NCI-H1092 (cell line): ENCODE measurements at places on chromosomes 2 and 18.
A peak's percentile ranks its signal among the peaks of the same experiment; 100 is the strongest.

- DNase-seq: no peak
Measured at GRCh38 chr2:216389570-216389969, 17.3 kb upstream of the MARCHF4 start.

DNA sequence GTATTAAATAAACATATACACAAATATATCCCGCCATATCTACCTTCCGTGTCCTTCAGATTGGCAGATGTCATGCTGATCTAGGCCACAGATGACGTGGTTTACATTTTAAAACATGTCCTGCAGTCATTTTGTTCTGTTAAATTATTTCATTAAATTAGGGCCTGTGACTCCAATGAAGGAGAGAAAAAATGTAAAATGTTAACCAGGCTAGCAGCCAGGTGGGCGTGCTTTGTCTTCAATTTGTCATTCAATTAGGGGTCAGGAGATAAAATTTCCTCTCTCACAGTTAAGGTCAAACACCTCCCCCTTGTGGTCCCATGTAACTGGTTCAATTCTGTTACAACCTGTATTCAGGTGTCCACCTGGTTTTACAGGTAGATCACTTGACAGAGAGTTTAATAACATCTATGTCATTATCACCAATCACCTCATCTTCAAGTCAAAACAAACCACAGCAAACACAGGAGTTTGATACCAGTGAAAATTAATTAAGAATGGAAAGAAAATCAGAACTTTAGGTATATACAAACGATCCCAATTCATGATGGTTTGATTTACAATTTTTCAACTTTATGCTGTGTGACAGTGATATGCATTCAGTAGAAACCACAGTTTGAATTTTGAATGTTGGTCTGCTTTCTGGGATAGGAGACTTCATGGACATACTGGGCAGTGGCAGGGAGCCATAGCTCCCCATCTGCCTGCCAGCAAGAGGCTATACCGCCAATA lies 339.4 kb downstream of the CMPK2 start:
- DNase-seq: peak; percentile 27

DNA sequence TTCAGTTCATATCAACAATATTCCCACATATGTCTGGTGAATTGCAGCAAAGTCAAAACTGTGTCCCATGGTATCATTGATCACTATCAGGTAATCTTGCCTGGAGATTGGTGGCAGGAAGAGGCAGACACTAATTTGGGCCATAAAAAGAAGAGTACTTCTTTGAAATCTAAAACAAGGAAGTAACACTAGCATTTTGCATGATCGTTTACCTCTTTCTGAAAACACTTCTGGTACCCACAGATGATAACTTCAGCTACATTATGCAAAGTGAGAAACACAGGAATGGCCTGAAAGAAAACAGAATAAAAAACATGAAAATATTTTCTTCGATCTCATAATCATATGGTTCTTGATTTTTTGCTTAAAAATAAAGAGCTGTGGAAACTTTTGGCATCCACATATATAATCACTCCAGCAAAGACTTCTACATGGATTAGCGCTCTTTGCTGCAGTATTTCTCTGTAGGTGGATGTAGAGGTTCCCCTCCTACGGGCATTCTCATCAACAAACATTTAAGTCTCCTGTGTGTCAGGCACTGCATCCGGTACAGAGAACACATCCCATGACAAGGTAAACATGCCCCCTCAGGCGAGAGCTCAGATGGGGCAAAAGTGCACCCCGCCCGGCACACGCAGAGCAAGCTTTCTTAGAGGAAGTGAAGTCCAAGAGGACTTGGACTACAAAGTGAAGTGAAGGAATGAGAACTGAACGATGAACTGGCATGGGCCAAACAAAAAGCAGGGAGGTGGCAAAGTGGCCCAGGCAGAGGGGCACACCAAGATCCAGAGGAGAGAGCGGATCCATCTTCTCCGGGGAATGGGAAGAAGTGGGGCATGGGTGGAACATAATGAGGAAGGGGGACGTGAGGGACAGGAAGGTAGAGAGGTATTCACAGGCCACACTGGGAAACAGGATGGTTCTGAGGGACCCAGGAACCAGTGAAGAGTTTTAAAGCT lies 68.0 kb upstream of the RIOK3 start:
- DNase-seq: no peak

GRCh38 chr2:144747571-144747970 lies 227.7 kb upstream of the ZEB2 start:
- no peak for DNase-seq

- no peak for DNase-seq
Measured at GRCh38 chr2:110910423-110910822, 178.1 kb downstream of the ACOXL start.

DNA sequence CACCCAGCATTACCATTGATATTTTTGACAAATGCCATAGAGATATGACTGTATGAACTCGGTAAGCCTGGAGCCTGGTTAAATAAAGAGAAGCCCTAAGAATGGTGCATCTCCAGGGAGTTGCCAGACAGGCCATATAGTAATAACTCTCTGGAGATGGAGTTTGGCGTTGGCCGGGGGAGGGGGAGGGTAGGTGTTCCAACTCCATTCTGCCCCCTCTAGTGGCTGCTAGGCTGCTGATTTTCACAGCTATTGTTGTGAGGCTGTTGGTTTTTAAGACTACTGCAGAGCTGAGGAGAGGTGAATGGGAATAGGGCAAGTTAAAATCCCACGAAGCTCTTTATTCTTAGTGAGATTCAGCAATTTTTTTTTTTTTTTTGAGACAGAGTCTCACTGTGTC lies 99.9 kb downstream of the GALNT14 start:
- DNase-seq: no peak

- no peak for DNase-seq
Measured at GRCh38 chr2:23967846-23968245, 27.6 kb downstream of the UBXN2A start.

DNA sequence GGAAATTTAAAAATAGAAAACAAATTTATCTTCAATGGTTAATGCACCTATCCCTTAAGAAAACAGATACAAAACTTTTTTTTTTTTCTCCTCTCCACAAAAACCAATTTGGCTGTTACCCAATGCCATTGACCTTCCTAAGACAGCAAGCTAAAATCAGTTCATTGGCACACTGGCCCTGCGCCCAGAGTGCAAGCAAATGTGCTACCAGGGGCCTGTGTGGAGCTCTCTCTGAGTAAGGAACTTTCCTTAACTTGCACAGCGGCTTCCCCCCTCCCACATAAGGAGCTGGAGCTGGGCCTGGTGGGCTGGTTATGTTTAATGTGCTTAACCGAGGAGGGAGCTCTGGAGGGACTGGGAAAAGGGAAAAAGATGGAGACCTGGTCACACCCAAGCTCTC lies 17.6 kb upstream of the POU3F3 start:
- no peak for DNase-seq

DNA sequence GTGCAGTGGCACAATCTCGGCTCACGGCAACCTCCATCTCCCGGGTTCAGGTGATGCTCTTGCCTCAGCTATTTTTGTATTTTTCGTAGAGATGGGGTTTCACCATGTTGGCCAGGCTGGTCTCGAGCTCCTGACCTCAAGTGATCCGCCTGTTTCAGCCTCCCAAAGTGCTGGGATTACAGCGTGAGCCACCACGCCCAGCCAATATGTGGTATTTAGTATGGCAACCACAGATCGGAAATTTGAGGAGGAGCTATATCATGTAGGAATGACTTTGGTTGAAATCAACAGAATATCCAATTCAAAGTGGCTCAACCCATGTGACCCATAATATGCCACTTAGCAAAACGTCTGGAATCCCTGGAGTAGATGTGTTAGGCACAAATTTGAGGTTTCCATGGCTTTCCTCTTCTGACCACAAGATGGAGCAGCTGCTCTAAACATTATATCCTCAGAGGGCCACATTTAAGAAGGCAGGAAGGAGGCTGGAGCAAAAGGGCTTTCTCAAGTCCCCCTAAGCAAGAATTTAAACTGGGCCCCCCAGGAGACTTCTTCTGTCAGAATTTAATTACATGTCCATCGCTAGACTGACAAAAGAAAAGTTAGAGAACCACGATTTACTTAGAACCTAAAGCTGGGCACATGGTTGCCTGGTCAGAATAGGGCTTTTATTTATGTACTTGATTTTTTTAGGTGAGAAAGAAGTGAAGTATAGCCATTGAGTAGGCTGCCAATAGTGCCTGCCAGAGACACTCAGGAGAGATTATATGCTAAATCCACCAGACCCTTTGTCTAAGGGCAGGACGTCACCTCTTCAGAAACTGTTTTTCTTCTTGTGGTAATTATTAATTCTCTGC lies 49.6 kb upstream of the ITSN2 start:
- DNase-seq: peak; percentile 42

DNA sequence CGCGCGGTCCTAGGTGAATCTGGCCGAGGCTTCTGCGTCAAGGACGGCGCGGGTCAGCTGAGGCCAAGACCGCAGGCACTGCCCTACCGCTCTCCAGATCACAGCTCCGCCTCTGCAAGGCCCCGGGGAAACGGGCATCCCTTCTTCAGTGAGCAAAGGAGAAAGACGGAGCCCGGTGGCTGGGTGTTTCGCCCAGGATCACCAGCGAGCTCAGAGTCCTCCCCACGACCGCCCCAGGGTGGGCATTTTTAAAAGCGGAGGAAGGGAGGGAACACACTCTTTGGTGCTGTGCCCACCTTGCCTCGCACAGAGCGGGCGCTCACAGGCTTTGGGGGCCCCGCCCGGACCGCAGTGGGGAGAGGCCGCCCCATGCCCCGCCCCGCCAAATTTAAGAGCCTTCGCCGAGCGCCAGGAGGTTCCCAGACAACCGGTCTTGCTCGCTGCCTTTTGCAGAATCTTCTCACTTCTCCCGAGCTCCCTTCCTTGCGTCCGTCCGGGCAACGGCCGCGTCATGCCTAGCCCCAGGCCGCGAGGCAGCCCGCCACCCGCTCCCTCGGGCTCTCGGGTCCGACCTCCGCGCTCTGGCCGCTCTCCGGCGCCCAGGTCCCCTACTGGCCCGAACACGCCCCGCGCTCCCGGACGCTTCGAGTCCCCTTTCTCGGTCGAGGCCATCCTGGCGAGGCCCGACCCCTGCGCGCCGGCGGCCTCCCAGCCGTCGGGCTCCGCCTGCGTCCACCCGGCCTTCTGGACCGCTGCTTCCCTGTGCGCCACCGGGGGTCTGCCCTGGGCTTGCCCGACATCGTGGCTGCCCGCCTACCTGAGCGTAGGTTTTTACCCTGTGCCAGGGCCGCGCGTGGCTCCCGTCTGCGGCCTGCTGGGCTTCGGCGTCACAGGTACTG lies at the start of gene NOTO:
Gene NOTO (plus strand): TSS at position 419 of the 899 bp plus-strand sequence. CDS start 93 bp downstream, at position 512.
- DNase-seq: no peak

GRCh38 chr2:110804915-110805314 lies 72.5 kb downstream of the ACOXL start:
- DNase-seq: no peak

- no peak for DNase-seq
Measured at GRCh38 chr18:75844146-75844545, 416.6 kb upstream of the SMIM21 start.

- DNase-seq: no peak
Measured at GRCh38 chr18:21448299-21448698, 152.2 kb downstream of the ESCO1 start.

DNA sequence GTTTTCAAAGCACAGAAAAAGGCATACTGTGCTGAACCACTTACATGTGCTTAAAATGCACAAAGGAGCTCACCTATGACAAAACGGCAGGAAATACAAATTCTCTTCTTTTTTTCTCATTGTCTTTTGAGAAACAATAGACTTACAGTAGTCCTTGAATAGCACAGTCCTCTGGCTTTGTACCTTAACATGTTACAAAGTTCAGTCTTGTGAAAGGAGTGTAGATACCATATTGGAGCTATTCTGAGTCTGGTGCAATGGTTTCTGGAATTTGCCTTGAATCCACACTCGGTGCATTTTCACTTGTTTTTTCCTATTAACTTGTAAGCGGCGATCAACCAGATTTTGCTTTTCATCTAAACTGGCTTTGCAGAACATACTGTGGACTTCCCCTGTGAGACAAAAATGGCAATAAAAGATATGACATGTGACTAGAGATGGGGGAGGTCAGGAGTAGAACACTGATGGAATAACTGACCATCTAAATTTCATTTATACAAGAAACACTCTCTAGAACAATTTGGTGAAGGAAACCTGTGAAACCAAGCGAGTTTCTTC lies 109.7 kb downstream of the METTL8 start:
- no peak for DNase-seq

GRCh38 chr2:204544961-204545860 lies at the start of gene PARD3B:
Gene PARD3B (plus strand): TSS chr2:204545475. CDS start chr2:204546000, 525 bp downstream.
- peak; percentile 22 for DNase-seq

DNA sequence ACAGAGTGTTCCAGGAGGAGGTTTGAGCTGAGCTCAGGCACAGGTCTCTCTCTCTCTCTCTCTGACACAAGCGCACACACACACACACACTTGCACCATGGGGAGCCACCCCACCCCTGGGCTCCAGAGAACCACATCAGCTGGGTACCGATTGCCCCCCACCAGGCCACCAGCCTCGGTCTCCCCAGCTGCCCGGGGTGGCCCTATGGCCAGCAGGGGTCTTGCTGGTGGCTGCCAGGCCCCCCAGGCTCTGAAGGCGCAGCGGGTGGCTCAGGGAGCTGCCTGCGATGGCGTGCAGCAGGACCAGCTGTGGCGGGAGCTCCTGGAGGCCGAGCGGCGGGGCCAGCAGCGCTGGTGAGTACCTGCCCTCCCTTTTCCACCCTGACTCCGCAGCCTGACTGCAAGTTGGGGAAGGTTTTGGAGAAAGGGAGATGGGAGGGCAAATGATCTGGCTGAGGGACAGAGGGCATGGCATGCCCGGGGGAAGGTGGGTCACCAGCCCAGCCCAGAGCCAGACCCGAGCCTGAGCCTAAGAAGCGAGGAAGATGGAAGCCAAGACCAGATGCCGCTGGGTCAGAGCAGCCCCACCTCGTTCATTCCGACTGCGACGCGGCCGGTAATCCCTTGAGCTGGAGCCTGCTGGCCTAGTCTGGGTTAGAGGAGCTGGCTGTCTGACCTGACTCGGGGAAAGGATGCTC lies 21.9 kb upstream of the SLC66A3 start:
- DNase-seq: no peak

- DNase-seq: no peak
Measured at GRCh38 chr2:45883603-45884000, 232.1 kb downstream of the PRKCE start.
